Vagina (tissue), 2 donors: ENCODE measurements at places on chromosomes 13 and 19. TPM values are rescaled to one million over a fixed set of nuclear protein-coding genes. Genes with fewer than 3 reads are reported as not detected.

- no peak for DNase-seq
These were observed 509 bp downstream of the TPP2 start for GRCh38 chr13:102597029-102597961.

MEIS3 gene
- 20.6 TPM for total RNA-seq

GRCh38 chr19:31254180-31254551 lies 95.1 kb downstream of the TSHZ3 start:
- DNase-seq: no peak

FAM216B gene
- total RNA-seq: not detected

GRCh38 chr13:49693191-49693733 lies 2.0 kb upstream of the EBPL start:
- no peak for DNase-seq

MCF2L gene
- 45.4 TPM for total RNA-seq

TMEM190 gene
- total RNA-seq: not detected

DNA sequence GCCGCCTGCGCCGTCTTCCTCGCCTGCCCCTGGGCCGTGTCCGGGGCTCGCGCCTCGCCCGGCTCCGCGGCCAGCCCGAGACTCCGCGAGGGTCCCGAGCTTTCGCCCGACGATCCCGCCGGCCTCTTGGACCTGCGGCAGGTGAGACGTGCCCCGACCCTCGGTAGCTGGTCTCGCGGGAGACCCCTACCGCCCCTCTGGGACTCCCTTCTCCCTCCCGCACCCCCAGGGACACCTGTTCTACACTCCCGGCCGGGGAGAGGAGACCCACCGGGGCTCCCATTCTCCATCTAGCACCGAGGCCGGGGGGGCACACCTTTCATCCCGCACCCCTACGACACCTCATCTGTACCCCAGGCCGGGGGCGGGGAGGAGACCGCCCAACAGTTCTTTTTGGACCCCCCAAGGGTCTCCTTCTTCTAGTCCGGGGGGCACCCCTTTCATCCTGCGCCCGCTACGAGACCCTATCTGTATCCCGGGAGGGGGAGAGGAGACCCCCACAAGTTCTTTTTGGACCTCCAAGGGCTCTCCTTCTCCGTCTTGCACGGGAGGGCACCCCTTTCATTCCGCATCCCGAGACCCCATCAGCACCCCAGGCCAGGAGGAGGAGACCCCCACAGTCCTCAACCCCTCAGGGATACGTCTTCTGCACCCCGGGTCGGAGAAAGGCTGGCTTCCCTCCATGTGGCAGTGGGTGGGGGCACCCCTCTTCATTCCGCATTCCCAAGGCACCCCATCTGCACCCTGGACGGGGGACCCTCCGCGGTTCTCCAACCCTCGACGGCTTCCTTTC lies 533 bp downstream of the TNFSF9 start:
- no peak for DNase-seq

DNA sequence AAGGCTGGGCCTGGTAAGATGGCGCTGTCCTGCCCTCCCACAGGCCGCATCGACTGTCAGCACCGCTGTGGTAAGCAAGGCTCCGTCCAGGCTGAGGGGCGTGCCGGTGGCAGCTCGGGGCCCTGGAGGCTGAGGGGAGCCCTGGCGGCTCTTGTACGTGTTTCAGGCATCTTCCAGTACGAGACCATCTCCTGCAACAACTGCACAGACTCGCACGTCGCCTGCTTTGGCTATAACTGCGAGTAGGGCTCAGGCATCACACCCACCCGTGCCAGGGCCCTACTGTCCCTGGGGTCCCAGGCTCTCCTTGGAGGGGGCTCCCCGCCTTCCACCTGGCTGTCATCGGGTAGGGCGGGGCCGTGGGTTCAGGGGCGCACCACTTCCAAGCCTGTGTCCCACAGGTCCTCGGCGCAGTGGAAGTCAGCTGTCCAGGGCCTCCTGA lies 1.2 kb downstream of the IZUMO4 start:
- DNase-seq: no peak

KLK1 gene
- not detected for total RNA-seq

SELENOV gene
- total RNA-seq: not detected

DNA sequence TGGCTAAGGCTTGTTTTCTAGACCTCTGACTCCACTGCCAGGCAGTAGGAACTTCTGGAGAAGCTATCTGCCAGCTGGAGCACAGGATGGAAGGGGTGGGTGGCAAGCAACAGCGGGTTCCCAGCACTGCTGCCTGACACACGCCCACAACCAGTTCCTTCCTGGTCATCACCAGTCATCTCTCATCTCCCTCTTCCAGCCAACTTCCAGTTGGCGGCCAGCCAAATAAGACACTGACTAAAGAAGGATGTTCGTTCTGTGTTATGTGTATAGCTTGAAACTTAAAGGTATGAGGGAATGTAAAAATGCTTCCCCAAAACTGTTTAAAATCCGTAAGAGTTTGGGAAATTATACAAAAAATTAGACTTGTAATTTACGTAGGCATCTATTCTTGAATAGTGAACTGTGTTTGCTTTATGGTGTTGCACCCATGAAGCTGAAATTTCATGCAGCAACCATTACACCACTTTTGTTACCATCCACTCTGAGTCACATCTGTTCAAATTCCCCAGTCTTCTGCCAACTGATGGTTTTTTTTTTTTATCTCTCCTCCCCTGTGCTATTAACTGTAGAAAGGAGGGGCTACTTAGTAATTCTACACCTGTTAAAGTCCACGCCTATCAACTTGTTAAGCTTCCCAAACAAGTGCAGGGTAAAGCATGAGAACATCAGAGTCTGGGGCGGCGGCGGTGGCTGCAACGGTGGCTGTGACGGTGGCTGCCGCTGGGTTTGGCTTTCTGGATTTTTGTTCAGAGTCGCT lies 86.2 kb upstream of the FRY start:
- DNase-seq: no peak

GRCh38 chr13:28885181-28885580 lies 65.0 kb downstream of the MTUS2 start:
- no peak for DNase-seq

DNA sequence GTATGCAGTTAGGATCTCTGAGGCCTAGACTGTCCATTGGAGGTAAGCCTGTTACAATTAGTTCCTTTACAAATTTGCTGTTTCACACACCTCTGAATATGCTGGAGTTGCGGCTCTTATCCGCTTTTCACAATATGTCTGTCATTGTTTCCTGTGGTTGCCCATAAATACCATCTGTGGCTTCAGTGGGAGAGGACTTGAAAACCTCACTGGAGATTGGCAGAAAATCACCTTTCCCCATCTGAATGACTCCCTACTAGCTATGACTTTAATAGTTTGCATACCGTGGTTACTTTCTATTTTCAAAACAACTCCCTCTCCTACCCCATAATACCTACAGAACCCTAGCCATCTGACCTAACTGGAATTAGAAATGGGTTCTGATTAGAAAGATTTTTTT lies 454.3 kb downstream of the PCDH17 start:
- no peak for DNase-seq

ICAM3 gene
- total RNA-seq: 7.9 TPM

CAMSAP3 gene
- total RNA-seq: 12.8 TPM

DNA sequence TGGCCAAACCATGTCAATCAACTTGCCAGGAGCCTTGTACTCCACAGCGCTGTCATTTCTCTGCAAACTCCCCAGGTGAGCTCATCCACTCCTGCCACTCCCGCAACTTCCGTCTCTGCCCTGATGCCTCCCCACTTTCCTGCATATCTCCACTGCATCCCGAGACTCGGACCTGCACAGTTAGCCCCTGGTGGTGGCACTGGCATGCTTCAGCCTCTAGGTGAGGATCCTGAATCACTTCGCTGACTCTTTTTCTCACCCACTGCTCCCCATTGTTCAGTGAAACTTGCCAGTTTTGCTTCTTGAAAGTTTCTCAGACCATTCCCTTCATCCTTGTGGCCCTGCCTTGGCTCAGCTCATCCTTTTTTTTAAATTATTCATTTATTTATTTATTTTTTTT lies 3.4 kb upstream of the CTU1 start:
- DNase-seq: no peak

DNA sequence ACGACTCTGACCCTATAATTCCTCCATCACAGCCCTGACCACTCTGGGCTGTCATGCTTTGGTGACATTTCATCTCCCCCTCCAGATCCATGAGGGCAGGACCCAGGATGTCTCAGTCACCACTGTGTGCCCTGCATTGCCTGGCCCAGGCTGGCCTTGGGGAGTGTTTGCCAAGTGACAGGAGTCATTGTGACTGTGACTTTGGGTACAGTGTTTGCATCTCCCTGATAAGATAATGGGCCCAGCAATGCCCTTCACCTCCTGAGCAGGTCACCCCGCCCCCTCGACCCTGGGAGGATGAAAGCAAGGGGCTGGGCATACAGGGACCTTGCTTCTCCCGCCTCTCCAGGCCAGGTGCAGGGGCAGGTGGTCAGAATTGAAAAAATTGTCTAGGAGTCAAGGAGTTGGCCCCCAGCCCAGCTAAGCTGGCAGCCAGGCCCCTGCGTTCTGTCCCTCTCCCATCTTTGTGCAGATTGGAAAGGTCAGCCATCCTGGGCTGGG lies 5.9 kb upstream of the ATP4A start:
- no peak for DNase-seq

MPND gene
- total RNA-seq: 10.1 TPM

DNA sequence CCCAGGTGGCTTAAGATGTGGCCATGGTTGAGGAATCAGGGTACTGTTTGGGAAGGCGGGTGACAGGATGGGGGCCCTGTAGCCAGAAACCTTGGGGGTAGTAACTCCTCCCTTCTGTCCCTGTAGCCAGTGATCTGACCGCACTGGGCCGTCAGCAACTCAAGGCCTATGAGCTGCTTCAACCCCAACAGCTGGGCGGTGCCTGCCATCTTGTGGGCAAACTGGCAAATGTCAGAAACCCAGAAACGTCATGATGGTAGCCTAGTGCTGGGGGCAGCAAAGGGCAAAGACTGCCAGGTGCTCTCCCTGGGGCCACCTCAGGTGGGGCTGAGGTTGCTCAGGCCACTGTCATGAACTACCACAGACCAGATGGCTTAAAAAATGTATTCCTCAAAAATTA lies 3.5 kb downstream of the COPE start:
- DNase-seq: no peak

GRCh38 chr13:21980049-21980448 lies 309.2 kb downstream of the FGF9 start:
- no peak for DNase-seq

DNA sequence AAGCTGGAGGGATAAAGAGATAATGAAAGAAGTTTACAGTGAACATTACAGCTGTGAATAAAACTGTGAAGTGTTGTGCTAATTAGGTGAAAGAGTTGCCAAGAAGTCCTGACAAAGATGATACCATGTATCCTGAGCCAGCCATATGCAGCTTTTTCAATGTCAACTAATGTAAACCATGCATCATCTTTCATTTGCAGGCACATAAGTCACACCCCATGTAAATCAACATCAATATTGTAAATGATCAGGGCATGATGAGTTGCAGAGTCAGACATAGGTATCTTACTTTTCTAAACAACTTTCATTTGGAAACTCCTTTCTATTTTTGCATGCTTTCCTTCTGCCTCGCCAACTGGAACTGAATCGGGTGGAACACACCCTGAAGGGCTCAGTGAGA lies 569.1 kb downstream of the TBC1D4 start:
- DNase-seq: no peak

GRCh38 chr19:6048348-6048747 lies 62.0 kb downstream of the RFX2 start:
- peak; percentile 70 for DNase-seq

GRCh38 chr13:48559638-48560320 lies 26.9 kb upstream of the RCBTB2 start:
- DNase-seq: no peak

DNA sequence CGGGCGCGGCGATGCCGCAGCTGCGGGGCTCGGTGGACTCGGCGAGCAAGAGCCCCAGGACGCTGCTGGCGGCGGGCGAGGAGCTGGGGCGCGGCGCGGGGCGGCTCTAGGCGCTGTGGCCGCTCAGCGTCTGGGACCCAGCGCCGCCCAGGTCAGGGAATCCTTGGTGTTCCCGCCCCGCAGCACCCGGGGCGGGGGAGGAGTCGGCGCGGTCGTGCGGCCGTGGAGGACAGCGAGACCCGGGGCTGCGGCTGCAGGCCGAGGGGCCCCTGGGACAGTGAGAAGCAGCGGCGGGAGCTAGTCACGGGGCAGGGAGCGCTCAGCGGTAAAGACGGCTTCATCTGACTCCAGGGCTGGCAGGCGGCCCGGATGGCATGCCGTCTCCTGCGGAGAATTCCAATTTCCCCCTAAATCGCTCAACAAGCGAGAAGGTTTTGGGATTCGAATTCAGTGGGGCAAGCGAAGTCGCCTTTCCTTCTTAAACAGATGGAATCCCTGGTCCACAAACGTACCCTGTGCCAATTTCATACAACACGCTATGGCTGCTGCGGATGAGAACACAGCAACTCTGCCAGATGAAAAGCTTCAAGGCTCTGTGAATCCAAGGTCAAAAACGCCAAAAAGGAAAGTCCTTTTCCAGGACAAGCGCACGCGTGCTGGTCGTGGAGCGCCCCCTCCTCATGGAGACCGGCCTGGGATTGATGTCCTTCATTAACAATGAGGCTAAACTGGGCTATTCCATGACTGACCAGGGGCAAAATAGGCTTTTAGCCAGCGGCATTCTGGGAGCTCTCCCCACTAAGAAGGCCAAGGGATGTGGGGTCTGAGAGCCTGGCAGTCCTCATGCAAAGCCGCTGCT lies 4.2 kb upstream of the ZSCAN4 start:
- DNase-seq: no peak

DNA sequence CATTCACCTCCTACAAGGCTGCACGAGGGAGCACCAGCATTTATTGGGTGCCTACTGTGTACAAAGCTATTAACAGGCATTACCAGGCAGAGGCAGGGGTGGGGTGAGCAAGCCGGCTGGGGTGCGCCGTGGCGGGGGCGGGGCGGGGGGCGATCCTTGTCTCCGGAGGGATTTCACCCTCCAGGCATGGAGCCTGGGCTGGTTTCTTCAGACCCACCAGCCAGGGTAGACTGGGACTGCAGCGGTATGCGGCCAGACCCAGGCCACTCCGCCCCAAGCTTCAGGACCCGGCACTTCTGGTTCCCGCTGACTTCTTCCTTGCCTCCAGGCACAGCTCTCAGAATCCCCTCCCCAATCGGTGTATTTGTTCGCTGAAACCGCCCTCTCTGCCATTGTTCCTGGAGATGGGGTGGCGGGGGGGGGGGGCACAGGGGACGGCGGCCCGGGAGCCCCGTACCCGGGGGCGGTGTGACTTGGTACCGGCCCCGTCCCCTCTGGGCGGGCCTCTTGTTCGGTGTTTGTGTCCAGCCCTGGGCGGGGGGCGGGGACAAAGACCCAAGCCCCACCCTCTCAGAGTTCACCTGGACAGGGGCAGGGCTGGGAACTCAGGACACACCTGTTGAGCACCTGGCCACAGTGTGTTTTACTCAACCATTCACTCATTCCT lies 14.4 kb downstream of the TJP3 start:
- DNase-seq: no peak

ZNF726 gene
- 2.5 TPM for total RNA-seq

GRCh38 chr13:61728471-61728870 lies 312.8 kb upstream of the PCDH20 start:
- DNase-seq: no peak

DNA sequence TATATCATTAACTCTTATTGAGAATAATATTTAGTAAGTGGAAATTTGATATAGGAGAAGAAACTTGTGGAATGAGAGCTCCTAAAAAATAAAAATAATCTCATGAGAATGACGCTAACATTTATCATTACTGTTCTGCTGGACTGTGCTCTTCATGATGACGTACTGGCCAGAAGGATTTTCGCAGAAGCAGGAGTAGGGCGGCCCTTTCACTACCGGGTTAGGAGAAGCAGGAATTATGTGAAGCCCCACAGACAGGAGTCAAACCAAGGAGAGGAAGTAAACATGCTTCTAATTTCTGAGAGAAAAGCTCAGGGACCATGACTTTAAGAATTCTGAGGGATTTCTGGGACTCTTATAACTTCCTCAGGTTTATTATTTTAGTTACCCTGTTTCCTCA lies 195.1 kb downstream of the VWA8 start:
- no peak for DNase-seq

GRCh38 chr19:58351558-58351878 lies 1.8 kb downstream of the A1BG start:
- DNase-seq: no peak

ANGPTL8 gene
- not detected for total RNA-seq
